ENCODE measurements at places on chromosomes 2 and 18.

GRCh38 chr2:234705108-234705507, 208.2 kb upstream of the ARL4C start:
- DNase-seq = no peak

- DNase-seq = no peak
These were observed 44.4 kb downstream of the MAP4K4 start for GRCh38 chr2:101741775-101742520.

DNA sequence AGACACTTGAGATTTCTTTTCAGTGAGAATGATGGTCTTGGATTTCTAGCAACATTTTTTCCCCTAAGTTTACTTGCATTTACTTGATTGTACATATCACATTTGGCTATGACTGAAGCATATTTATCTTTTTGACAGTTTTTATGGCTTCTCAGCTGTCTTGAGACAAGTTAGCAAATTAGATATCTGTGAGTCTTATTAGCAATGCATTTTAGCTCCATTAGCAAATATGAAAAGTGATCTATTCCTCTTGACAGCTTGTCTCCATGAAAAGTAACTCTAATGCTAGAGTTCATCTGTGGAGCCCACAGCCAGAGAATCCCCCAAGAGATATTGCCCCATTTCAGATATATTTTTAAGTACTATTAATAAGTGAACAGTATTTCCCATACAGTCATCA, 72.1 kb upstream of the FAM237A start:
- no peak for DNase-seq

DNA sequence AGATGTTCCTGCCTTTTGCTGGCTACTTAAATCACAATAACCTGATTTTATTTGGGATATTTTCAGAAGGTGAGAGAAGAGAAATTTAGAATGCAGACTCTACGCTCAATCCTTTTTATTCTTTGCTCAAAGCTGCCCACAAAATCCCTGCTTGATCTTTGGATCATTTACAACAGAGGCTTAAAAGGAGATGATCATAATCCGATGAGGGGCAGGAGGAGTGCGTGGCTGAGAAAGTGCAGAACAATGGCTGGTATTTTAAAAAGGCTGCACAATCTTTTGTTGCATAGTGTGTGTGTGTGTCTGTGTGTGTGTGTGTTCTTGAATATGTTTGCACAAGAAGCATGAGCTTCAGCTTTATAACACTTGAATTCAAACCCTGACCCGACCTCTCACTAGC, 256.3 kb upstream of the MYT1L start:
- DNase-seq = no peak

DNA sequence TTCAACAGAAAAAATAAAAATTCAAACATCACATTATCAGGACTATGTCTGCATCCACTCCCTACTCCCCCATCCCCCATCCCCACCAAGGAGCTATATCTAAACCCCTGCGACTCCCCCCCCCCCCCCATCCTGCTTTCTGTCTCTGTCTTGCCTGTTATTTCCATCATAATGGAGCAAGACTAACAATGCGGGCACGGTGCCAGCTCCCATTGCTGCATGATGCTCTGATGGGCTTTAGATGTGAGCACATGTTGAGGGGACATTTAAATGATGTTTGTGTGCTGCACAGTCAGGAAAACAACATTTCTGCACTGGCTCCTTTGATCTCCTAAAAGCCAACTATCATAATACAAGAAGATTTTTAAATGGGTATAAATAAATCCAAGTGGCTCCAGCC, 644.2 kb upstream of the SETBP1 start:
- no peak for DNase-seq

DNA sequence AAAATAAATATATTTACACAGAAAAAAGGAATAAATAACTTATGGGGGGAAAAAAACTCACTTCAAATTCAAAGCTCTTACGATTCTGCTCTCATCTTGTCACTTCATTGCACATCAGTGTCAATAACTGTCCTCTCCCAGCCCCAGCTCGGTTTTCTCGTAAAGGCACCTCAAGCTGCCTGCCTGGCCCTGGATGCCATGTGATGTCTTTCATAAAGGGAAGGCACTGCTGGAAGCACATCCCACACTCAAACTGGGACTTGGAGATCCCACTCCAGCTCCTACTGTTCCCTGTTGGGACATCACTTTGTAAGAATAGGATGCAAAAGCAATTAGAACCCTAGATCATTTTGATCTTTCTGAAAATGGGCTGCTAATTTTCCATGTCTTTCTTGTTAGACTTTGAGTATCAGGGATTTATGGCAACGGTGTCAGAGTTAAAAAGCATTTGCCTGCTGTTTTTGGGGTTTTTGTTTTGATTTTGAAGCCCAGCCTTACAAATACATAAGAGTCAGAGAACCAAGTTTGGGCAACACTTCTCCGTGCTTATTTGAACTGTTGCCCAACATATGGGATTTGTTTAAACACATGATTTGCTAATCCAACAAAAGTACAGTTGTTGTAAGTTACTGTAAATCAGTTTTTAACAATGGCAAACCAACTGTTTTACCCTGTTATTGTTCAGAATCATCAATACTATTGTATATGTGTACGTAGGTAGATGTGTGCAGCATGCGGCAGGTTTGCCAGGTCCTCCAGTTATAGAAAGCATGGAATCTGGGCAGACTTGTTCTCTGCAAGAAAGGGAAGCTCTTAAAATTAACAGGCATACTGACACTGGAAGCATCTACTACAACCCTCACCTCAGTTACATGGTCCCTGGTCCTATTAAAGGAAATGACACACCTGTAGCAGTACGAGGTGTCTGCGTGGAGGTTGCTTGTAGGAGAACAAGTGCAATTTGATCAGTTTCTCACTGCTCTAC, 20.6 kb downstream of the SERTAD2 start:
- DNase-seq = no peak

GRCh38 chr2:120826716-120827410, 91.2 kb downstream of the GLI2 start:
- no peak for DNase-seq

DNA sequence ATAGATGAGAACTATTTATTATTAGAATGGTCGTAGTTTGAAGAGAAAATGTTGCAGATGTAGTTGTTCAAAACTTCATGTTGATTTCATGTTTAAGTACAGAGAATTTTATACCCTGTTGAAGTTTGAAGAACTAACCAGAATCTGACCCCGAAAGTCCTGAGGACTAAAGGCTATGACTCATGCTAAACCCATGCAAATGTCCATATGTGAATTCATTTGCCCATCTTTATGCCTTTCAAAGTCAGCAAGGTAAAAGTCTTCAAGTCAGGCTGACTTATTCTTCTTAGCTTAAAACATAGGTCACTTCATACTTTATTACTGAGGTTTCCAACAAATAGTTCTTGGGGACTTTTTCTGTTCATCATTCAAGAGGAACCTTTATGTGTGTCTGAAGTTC, 185.5 kb downstream of the CCDC85A start:
- DNase-seq = no peak

- DNase-seq = no peak
These were observed 46.5 kb upstream of the MYCN start for GRCh38 chr2:15893689-15894480.

GRCh38 chr2:161919873-161920272, 154.1 kb downstream of the DPP4 start:
- DNase-seq = no peak

DNA sequence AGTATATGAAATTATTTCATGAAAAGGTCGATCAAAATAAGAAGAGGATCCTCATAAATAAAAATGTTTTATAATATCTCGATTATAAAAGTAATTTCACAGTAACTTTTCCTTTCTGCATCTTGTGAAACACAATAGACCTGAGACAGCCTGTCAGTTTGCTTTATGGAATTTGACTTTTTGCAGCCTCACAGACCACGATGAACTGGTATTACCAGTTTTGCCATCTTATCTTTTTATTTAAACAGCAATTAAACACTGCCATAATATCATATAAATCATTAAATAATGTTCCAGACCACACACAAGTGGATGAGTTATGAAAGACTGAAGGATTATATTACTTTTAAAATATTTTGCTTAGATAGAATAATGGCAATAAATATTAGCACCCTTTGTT, 10.7 kb upstream of the GALNT3 start:
- DNase-seq = no peak

DNA sequence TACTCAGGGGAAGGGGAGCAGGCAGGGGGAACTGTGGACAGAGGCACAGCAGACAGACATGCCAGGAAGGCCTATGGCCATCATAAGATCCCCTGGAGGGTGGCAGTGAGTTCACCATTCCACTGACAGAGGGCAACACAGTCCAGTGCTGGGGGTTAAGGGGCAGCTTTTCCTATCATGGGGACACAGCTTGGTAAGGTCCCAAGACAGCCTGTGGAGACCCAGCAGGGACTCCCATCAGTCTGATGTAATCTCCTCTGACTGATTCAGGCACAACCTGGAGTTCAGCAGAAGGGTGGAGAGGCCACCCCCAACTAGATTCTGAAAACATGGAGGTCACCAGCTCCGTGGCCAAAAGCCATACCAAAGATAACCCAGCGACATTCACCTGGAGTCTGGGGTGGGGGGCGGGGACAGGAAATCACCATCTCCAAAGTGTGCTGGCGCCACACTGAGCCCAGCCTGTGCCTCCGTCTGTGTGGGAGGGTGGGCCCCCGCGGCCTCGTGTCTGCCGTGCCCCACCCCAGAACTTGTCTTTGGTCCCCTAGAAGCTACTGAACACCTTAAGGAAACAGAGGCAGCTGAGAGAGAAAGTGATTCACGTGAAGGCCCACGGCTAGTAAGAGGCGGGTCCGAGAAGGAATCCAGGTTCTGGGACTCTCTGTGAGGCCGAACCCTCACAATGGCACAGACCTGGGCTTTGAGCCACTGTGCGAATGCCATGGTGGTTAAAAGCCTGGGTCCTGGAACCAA, 28.6 kb downstream of the DNMT3A start:
- DNase-seq = no peak

- DNase-seq = no peak
These were observed 127.8 kb upstream of the DDX18 start for GRCh38 chr2:117686699-117687098.

Measured in stimulated activated CD8-positive, alpha-beta memory T cell treated with anti-CD3 and anti-CD28 coated beads, Interleukin-4, amount 100 ng/mL, for 1 hour (primary cell).